Kidney (tissue), 22 donors: ENCODE measurements at places on chromosomes 7 and 10. TPM values are rescaled to one million over a fixed set of nuclear protein-coding genes. Genes with fewer than 3 reads are reported as not detected.

DNA sequence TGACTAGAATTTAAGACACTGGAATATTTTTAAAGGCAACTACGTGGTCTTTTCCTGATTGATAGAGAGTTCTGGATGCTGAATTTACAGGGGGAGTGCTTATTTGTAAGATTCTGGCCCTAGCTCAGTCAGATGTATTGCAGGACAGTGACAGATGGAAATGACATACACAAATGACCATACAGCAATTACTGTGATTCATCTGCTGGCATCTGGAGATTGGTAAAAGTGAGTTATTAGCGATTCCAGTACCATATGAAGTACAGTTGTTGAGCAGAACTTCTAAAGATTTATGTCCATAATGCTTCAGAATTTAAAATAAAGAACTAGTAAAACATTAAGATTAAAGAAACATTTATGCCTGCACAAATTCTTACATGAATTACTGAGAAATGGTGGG, 243.2 kb downstream of the CRPPA start:
- H3K4me1 ChIP-seq, result no peaks in the 10 kb centered on the region
- no peak for DNase-seq
- no peaks in the 10 kb centered on the region for H3K36me3 ChIP-seq
- no peak overlapping the region for H3K4me3 ChIP-seq

DNA sequence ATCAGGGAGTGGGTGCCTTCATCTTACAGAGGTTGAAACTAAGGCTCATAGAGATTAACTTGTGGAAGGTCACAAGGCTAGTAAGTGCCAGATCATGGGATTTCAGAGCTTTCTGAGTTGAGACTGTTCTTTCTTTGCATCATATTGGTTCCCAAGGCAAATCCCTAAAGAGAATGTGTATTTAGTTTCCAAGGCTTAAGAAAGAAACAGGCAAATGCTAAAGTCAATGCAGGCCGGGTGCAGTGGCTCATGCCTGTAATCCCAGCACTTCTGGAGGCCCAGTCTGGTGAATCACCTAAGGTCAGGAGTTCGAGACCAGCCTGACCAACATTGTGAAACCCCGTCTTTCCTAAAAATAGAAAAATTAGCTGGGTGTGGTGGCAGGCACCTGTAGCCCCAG, 19.8 kb downstream of the CDK1 start:
- no peaks in the 10 kb centered on the region for H3K4me1 ChIP-seq
- H3K4me3 ChIP-seq, result no peak overlapping the region
- H3K27ac ChIP-seq, result no peak overlapping the region
- DNase-seq, result no peak

- H3K27ac ChIP-seq, result no peak overlapping the region
- H3K4me1 ChIP-seq, result no peaks in the 10 kb centered on the region
- no peak for DNase-seq
- H3K27me3 ChIP-seq, result no peaks in the 10 kb centered on the region
- H3K4me3 ChIP-seq, result no peak overlapping the region
These were observed 7.6 kb downstream of the ASB15 start for GRCh38 chr7:123608991-123609882.

GRCh38 chr10:77685432-77685831, 47.8 kb upstream of the KCNMA1 start:
- no peaks in the 10 kb centered on the region for H3K27me3 ChIP-seq
- DNase-seq, result no peak
- H3K4me1 ChIP-seq, result no peaks in the 10 kb centered on the region
- no peaks in the 10 kb centered on the region for H3K36me3 ChIP-seq

DNA sequence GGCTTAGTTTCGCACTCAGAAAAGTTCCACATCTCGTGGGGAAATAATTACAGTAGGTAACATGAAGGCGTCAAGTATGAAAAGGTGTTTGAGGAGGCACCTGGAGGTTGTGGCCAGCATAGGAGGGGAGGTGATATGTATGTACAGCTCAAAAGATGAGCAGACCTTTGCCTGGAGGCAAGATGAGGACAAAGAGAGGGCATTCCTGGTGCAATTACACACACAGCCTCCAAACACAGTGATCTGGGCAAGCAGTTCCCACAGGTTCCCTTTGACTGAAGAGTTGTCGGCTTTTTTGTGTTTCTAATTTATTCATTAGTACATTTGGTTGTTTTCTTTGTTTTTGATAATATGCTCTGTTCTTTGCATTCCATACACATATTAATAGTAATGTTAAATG, 46.9 kb downstream of the CDK14 start:
- no peak overlapping the region for H3K27ac ChIP-seq
- DNase-seq, result no peak
- no peaks in the 10 kb centered on the region for H3K4me1 ChIP-seq
- H3K27me3 ChIP-seq, result no peaks in the 10 kb centered on the region

- H3K27me3 ChIP-seq, result no peaks in the 10 kb centered on the region
- H3K4me1 ChIP-seq, result peaks cover 7% of the 10 kb centered on the region
- no peak for DNase-seq
- no peaks in the 10 kb centered on the region for H3K36me3 ChIP-seq
These were observed 63.7 kb upstream of the PPIF start for GRCh38 chr10:79283616-79284015.

GRCh38 chr10:4742217-4742616, 83.8 kb upstream of the AKR1E2 start:
- no peak overlapping the region for H3K4me3 ChIP-seq
- no peak overlapping the region for H3K27ac ChIP-seq
- H3K27me3 ChIP-seq, result no peaks in the 10 kb centered on the region
- no peaks in the 10 kb centered on the region for H3K4me1 ChIP-seq
- DNase-seq, result no peak
- H3K36me3 ChIP-seq, result no peaks in the 10 kb centered on the region

DNA sequence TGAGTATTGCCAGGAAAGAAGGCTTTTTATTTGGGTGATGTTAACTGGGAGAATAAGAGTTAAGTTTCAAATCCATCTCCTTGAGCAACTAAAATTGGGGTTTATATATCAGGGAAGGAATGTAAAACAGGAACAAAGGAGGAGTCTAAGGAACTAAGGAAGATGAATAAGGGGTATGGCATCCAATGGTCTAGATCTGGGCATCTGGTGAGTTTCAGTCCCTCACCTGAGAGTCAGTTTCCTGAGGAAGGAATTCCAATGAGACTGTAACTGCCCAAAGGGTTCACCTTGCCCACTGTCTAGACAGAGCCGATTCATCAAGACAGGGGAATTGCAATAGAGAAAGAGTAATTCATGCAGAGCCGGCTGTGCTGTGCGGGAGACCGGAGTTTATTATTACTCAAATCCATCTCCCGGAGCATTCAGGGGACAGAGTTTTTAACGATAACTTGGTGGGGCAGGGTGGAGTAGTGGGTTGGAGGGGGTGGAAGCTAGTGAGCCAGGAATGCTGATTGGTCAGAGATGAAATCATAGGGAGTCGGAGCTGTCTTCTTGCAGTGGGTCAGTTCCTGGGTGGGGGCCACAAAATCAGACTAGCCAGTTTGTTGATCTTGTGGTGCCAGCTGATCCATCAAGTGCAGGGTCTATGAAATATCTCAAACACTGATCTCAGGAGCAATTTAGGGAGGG, 188.3 kb upstream of the STK17A start:
- no peak for DNase-seq
- peaks cover 4% of the 10 kb centered on the region for H3K4me1 ChIP-seq
- H3K27me3 ChIP-seq, result no peaks in the 10 kb centered on the region
- no peak overlapping the region for H3K27ac ChIP-seq

DNA sequence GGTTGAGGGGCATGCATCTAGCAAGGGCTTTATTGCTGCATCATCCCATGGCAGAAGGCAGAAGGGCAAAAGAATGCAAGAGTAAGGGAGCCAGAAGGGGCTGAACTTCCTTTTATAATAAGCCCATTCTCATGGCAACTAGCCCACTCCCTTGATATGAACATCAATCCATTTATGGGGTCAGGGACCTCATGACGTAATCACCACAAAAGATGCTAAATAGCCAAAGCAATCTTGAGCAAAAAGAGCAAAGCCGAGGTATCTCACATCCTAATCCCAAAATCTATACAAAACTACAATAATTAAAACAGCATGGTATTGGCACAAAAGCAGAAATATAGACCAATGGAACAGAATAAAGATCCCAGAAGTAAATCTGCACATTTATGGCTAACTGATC, 499.9 kb downstream of the ATRNL1 start:
- DNase-seq, result no peak
- H3K4me3 ChIP-seq, result no peak overlapping the region
- H3K36me3 ChIP-seq, result no peaks in the 10 kb centered on the region
- H3K27ac ChIP-seq, result no peak overlapping the region

GRCh38 chr10:95389176-95389575, 98.4 kb upstream of the PDLIM1 start:
- H3K4me1 ChIP-seq, result peaks cover 2% of the 10 kb centered on the region
- no peaks in the 10 kb centered on the region for H3K27me3 ChIP-seq
- no peak for DNase-seq
- no peak overlapping the region for H3K27ac ChIP-seq

- H3K4me1 ChIP-seq, result no peaks in the 10 kb centered on the region
- H3K27me3 ChIP-seq, result no peaks in the 10 kb centered on the region
- H3K4me3 ChIP-seq, result no peak overlapping the region
- no peak overlapping the region for H3K27ac ChIP-seq
- no peaks in the 10 kb centered on the region for H3K36me3 ChIP-seq
- no peak for DNase-seq
These were observed 95.6 kb downstream of the GRB10 start for GRCh38 chr7:50687096-50687495.

- H3K36me3 ChIP-seq, result no peaks in the 10 kb centered on the region
- H3K27ac ChIP-seq, result no peak overlapping the region
- H3K4me1 ChIP-seq, result no peaks in the 10 kb centered on the region
These were observed 233.0 kb upstream of the NEBL start for GRCh38 chr10:21130108-21130507.

DNA sequence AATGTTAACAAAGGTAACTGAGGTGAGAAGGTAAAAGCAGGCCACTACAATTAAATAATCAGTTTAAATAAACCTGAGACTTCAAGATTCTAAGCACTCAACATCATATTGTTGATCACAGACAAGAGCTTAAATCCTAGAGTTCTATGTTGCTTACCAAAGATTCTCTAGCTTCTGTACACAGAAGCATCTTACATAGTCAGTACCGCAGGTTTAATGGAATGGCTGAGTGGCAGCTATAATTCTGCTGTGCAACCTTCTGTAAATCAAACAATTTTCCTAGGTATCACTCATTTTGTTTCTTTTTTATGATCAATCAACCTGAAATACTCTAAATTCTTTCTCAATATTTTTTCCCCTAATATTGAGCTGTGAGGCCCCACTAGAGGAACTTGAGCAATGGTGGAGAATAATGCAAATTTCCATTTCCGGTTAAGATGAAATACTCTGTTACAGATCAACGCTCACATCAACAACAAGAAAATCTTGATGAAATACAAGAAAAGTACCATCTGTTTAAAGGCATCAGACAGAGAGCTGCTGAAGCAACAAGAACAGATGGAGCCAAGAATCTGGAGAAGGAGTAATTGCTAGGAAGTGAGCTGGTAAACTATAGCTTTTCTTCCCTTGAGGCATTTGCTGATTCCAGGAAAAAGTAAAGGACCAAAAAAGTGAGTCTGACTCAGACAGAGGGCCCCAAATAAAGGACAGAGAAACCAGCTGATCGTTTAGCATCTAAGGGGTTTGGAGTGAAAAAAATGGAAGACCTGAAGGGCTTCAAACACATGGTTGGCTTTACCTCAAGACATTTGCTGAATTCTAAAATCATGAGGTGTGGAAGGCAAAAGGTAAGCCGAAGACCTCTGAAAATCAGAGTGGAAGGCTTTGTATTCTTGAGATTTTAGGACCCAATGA, 22.6 kb downstream of the PNPLA8 start:
- DNase-seq, result no peak
- H3K4me3 ChIP-seq, result no peak overlapping the region
- peaks cover 12% of the 10 kb centered on the region for H3K36me3 ChIP-seq
- H3K27me3 ChIP-seq, result no peaks in the 10 kb centered on the region
- no peak overlapping the region for H3K27ac ChIP-seq

- H3K4me1 ChIP-seq, result no peaks in the 10 kb centered on the region
- no peaks in the 10 kb centered on the region for H3K27me3 ChIP-seq
- DNase-seq, result no peak
- H3K36me3 ChIP-seq, result no peaks in the 10 kb centered on the region
- H3K27ac ChIP-seq, result no peak overlapping the region
These were observed 1.2 kb downstream of the WEE2 start for GRCh38 chr7:141709318-141709717.

DNA sequence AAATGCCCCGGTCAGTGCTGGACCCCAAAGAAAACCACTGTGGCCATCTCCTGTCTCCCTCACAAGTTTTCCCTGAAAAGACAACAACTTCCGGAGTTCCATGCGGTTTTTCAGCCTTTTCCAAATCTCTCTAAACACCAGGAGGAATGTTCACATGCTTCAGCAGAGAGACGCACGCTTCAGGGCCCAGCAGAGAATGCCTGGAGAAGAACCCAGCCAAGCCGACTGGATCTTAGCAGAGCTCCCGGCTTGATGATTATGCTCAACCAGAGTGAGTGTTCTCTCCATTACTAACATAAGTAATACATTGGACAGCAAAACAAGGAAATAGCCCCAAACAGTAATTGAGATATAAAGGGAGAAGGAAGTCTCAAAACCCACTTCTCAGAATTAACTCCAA, 17.9 kb downstream of the PRKCQ start:
- H3K27me3 ChIP-seq, result no peaks in the 10 kb centered on the region
- no peak overlapping the region for H3K4me3 ChIP-seq
- DNase-seq, result no peak
- H3K36me3 ChIP-seq, result no peaks in the 10 kb centered on the region
- peaks cover 2% of the 10 kb centered on the region for H3K4me1 ChIP-seq
- no peak overlapping the region for H3K27ac ChIP-seq

GRCh38 chr7:25858525-25859411, 293.2 kb upstream of the NFE2L3 start:
- H3K36me3 ChIP-seq, result no peaks in the 10 kb centered on the region
- H3K27ac ChIP-seq, result no peak overlapping the region
- peaks cover 10% of the 10 kb centered on the region for H3K4me1 ChIP-seq

DNA sequence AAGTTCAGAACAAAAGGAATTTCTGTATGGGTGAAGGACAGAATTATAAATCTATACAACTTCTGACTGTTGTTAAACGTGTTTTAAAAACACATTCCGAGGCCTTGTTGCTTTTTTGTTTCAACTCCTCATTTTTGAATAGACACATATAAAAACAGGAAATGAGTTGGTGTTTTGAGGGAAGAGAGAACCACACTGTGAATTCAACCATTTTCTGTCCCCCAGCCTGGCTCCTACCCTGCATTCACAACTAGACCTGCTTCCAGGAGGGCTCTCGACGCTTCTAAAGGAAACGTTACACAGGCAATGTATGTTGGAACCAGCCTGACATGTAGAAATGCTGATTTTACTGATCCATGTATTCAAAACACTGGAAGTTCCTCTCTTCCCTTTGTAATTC, 76.5 kb downstream of the OR13A1 start:
- DNase-seq, result no peak
- no peaks in the 10 kb centered on the region for H3K4me1 ChIP-seq
- H3K27ac ChIP-seq, result no peak overlapping the region
- H3K36me3 ChIP-seq, result no peaks in the 10 kb centered on the region
- H3K4me3 ChIP-seq, result no peak overlapping the region

GRCh38 chr7:39937366-39938153, 12.5 kb upstream of the CDK13 start:
- no peak for DNase-seq
- no peaks in the 10 kb centered on the region for H3K36me3 ChIP-seq
- no peak overlapping the region for H3K27ac ChIP-seq
- no peaks in the 10 kb centered on the region for H3K27me3 ChIP-seq

- no peaks in the 10 kb centered on the region for H3K36me3 ChIP-seq
- H3K27me3 ChIP-seq, result no peaks in the 10 kb centered on the region
- H3K4me3 ChIP-seq, result no peak overlapping the region
- H3K4me1 ChIP-seq, result no peaks in the 10 kb centered on the region
- H3K27ac ChIP-seq, result no peak overlapping the region
These were observed 21.2 kb downstream of the CLEC2L start for GRCh38 chr7:139544645-139545044.

Gene PLPP4
- 6.4 TPM for total RNA-seq

Gene CYP2E1
- total RNA-seq, result 2.9 TPM

Gene ZMIZ1
- 97.6 TPM for total RNA-seq

Gene TMEM176A
- total RNA-seq, result 288 TPM

Gene KCP
- 44.6 TPM for total RNA-seq
